ENCODE measurements at places on chromosomes 6 and 20. TPM values are rescaled to one million over a fixed set of nuclear protein-coding genes. Genes with fewer than 3 reads are reported as not detected.

The HNF4A gene
- 26.0 TPM for total RNA-seq

The ZNF391 gene
- 5.4 TPM for total RNA-seq

The PRR3 gene
- 9.3 TPM for total RNA-seq

DNA sequence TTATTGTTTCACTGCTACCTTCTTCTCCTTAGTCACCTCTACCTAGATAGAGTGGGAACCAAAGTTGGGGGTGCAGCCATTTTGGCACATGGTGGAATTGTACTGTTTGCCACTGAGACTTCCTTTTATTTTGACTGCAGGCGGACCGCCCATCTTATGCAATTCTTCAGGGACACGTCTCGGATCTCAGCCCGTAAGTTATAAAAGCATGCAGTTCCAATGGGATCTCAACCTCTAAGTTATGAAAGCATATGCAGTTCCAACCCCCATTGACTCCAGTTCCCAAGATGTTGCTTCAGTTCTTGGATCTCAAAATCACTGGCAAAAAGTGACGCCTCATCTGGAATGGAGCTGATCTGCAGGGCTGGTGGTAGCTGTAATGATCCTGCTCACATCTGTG, 41.2 kb upstream of the CDH4 start:
- H3K36me3 ChIP-seq, result no peaks in the 10 kb centered on the region
- no peak overlapping the region for H3K4me3 ChIP-seq
- H3K27me3 ChIP-seq, result no peaks in the 10 kb centered on the region
- no peak overlapping the region for H3K27ac ChIP-seq
- no peak for DNase-seq
- H3K4me1 ChIP-seq, result no peaks in the 10 kb centered on the region

- no peak overlapping the region for H3K27ac ChIP-seq
- H3K36me3 ChIP-seq, result no peaks in the 10 kb centered on the region
- no peaks in the 10 kb centered on the region for H3K27me3 ChIP-seq
Measured at GRCh38 chr6:159282421-159282820, 113.2 kb downstream of the FNDC1 start.

DNA sequence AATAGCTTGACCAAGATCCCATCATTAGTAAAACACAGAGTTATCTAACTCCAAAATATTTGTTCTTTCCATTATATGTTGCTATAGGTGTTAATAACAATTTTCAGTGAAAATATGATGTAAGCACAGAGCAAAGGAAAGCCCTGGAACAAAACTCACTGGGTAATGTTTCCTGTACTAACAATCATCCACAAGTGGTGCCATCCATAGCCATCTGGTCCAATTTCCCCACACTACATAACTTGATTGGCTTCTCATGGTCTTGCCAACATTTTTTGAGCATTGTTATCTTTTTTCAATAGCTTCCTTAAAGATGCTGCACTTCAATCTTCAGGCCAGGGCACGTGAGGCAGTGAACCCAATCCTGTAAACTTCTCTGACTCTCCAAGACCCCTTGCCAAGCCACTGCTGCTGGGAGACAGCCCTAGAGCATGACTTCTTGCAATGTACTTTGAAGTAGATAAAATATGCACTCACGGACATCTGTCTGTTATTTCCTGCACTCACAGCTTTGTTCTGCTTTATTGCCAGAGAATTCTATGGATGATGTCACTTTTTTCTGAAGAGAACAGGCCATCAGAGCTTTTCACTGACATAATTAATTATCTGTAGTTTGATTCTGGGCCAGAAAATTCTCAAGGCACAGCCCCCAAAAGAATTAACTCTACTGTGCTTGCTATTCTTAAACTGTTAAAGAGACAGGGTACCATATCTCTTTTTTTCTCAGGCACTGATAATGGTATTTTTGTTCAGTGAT, 97.5 kb upstream of the TMEM30A start:
- H3K36me3 ChIP-seq, result no peaks in the 10 kb centered on the region
- H3K4me1 ChIP-seq, result no peaks in the 10 kb centered on the region
- peak; percentile 24 for DNase-seq
- no peaks in the 10 kb centered on the region for H3K27me3 ChIP-seq

DNA sequence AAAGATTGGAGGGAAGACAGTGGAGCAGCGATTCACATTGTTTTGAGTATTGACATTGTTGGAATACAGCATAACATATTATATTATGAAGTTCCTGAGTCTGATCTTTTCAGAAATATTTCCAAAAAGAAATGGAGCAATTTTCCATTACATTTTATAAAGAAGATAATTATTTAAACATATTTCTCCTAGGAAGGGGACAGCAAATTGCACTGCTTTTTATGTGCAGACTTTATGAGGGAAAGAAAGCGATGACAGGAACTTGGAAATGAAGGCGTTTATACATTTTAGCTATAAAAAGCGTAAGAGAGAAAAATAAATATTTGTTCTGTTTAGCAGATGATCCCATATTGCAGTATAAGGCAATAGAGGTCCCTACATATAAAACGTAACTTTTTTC, 117.0 kb upstream of the EDN1 start:
- no peak overlapping the region for H3K27ac ChIP-seq
- peak; percentile 25 for DNase-seq
- no peaks in the 10 kb centered on the region for H3K27me3 ChIP-seq
- no peak overlapping the region for H3K4me3 ChIP-seq

GRCh38 chr6:167529444-167530335, 204.8 kb downstream of the TTLL2 start:
- no peaks in the 10 kb centered on the region for H3K27me3 ChIP-seq
- H3K27ac ChIP-seq, result no peak overlapping the region
- no peaks in the 10 kb centered on the region for H3K36me3 ChIP-seq
- peak; percentile 85 for DNase-seq

The KCNQ5 gene
- total RNA-seq, result 0.50 TPM

The AVP gene
- total RNA-seq, result not detected

DNA sequence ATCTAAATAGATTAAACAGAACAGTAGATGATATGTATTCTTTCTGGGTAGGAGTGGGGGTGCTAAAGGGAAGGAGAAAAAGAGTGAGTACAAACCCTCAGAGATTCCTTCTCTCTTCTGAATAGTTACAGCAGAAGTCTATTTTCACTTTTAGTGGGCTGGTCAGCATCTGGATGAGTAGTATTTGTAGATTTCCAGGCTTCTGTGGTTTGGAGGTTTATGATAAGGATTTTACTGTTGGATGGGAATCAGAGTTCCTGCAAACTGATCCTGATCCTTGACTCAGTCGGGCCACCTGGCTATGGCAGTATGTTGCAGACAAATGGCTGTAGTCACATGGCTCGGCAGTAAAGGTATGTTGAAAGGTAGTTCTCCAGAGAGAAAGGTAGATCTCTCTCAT, 84.3 kb upstream of the IFNGR1 start:
- no peaks in the 10 kb centered on the region for H3K36me3 ChIP-seq
- H3K27ac ChIP-seq, result no peak overlapping the region
- no peaks in the 10 kb centered on the region for H3K4me1 ChIP-seq
- DNase-seq, result no peak
- no peaks in the 10 kb centered on the region for H3K27me3 ChIP-seq

The TULP1 gene
- not detected for total RNA-seq

The ERVFRD-1 gene
- 0.57 TPM for total RNA-seq

The PDYN gene
- not detected for total RNA-seq

The CAGE1 gene
- not detected for total RNA-seq

The PAK5 gene
- total RNA-seq, result 0.13 TPM

DNA sequence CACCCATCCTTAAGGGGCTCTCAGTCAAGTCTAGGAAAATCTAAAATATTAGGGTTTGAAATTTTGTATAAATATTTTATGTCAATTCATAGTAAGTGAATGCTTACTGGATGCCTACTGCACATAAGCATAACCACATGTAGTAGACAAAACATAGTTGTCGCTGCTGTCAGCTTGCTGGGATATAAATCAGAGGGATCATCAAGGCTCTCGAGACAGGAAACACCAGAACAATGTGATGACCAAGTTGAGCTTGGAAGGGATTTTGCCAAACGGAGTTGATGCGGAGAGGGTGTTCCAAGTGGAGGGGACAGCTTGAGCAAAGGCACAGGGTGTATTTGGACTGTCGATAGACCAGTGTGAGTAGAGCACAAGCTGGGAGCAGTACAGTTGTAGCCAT, 105.8 kb upstream of the SUPT3H start:
- H3K4me3 ChIP-seq, result no peak overlapping the region
- no peak overlapping the region for H3K27ac ChIP-seq
- no peaks in the 10 kb centered on the region for H3K27me3 ChIP-seq
- no peaks in the 10 kb centered on the region for H3K4me1 ChIP-seq

GRCh38 chr6:161257793-161258457, 15.9 kb downstream of the AGPAT4 start:
- H3K4me1 ChIP-seq, result no peaks in the 10 kb centered on the region
- DNase-seq, result no peak
- H3K4me3 ChIP-seq, result no peak overlapping the region
- H3K27ac ChIP-seq, result no peak overlapping the region
- no peaks in the 10 kb centered on the region for H3K36me3 ChIP-seq
- H3K27me3 ChIP-seq, result no peaks in the 10 kb centered on the region

The ADGRB3 gene
- total RNA-seq, result 2.2 TPM

GRCh38 chr6:134702279-134702678, 247.6 kb downstream of the ALDH8A1 start:
- H3K27ac ChIP-seq, result no peak overlapping the region
- no peaks in the 10 kb centered on the region for H3K27me3 ChIP-seq
- no peaks in the 10 kb centered on the region for H3K4me1 ChIP-seq
- no peaks in the 10 kb centered on the region for H3K36me3 ChIP-seq
- no peak for DNase-seq

GRCh38 chr20:4810426-4811019, 88.8 kb downstream of the PRND start:
- peaks cover 3% of the 10 kb centered on the region for H3K4me1 ChIP-seq
- no peaks in the 10 kb centered on the region for H3K36me3 ChIP-seq
- DNase-seq, result peak; percentile 53
- H3K27ac ChIP-seq, result no peak overlapping the region
- no peaks in the 10 kb centered on the region for H3K27me3 ChIP-seq
- H3K4me3 ChIP-seq, result no peak overlapping the region

The HBS1L gene
- 59.1 TPM for total RNA-seq

The FAM209B gene
- total RNA-seq, result not detected

The DYNLT2 gene
- 1.9 TPM for total RNA-seq

DNA sequence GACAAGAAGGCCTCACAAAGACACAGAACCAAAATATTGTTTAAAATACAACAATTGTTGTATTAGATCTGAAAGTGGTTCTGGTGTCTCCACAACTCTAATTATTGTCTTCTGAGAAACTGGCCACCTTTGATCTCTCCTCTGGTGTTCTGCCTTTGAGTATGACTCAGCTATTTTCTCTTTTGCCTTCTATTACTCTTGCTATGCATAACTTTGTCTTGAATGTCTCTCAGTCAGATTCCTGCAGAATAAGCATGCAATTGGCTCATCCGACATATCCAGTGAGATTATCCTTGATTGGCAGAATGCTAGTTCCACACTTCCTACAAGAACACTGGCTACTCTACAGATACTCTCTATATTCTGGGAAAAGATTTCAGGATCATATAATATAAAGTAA, 14.3 kb upstream of the EPM2A start:
- H3K27me3 ChIP-seq, result no peaks in the 10 kb centered on the region
- no peak overlapping the region for H3K27ac ChIP-seq
- H3K4me3 ChIP-seq, result no peak overlapping the region
- H3K36me3 ChIP-seq, result no peaks in the 10 kb centered on the region

- no peaks in the 10 kb centered on the region for H3K4me1 ChIP-seq
- DNase-seq, result no peak
- H3K27me3 ChIP-seq, result no peaks in the 10 kb centered on the region
- no peak overlapping the region for H3K27ac ChIP-seq
- no peaks in the 10 kb centered on the region for H3K36me3 ChIP-seq
Measured at GRCh38 chr6:87745966-87746721, 44.1 kb upstream of the AKIRIN2 start.

DNA sequence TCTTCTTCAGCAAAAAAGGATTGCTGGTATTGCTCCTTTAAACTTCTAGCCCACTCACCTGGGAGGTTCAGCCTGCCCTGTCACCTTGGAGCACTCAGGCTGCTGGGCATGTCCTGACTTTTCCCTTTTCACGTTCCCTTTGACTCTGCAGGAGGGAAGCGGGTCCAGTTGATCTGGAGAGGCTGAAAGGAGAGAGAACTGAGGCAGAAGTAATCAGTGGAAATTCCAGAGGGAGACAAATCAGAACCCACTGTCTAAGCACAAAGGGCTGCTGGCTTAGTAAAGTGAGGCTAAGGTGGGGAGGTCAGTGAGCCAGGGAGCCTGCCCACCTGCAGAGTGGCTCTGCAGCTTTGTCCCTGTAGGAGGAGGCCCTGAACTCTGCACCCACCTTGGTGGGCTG, 9.7 kb upstream of the SYNDIG1 start:
- no peaks in the 10 kb centered on the region for H3K27me3 ChIP-seq
- DNase-seq, result no peak
- H3K27ac ChIP-seq, result no peak overlapping the region
- no peaks in the 10 kb centered on the region for H3K36me3 ChIP-seq

DNA sequence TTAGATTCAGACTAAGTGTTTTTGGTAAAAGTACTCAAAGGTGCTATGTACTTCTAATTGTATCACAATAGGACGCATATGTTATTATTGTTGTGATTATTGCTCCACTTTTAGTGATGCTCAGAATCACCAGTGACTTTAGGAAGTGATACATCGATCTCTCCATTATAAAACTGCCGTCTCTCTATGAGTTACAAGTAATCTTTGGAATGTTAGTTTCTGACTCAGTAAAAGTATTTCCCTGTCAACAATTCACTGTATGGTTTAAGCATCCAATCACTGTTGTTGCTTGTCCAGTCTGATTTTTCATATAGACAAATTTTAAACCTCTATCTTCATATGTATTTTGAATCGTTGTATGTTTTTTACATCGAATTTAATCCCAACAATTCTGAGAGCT, 9.4 kb downstream of the DCBLD1 start:
- DNase-seq, result no peak
- H3K27me3 ChIP-seq, result no peaks in the 10 kb centered on the region
- H3K36me3 ChIP-seq, result no peaks in the 10 kb centered on the region

GRCh38 chr6:139753198-139753861, 378.9 kb upstream of the CITED2 start:
- peaks cover 4% of the 10 kb centered on the region for H3K4me1 ChIP-seq
- no peak overlapping the region for H3K4me3 ChIP-seq
- H3K36me3 ChIP-seq, result no peaks in the 10 kb centered on the region
- no peak overlapping the region for H3K27ac ChIP-seq
- H3K27me3 ChIP-seq, result no peaks in the 10 kb centered on the region

GRCh38 chr6:1540864-1541521, 68.7 kb upstream of the FOXC1 start:
- H3K27me3 ChIP-seq, result no peaks in the 10 kb centered on the region
- no peak for DNase-seq
- no peak overlapping the region for H3K4me3 ChIP-seq
- H3K36me3 ChIP-seq, result no peaks in the 10 kb centered on the region
- no peak overlapping the region for H3K27ac ChIP-seq
- no peaks in the 10 kb centered on the region for H3K4me1 ChIP-seq

- H3K27me3 ChIP-seq, result no peaks in the 10 kb centered on the region
- H3K4me3 ChIP-seq, result no peak overlapping the region
- no peaks in the 10 kb centered on the region for H3K36me3 ChIP-seq
- DNase-seq, result no peak
Measured at GRCh38 chr20:22619806-22620205, 35.4 kb upstream of the FOXA2 start.

The IL17A gene
- not detected for total RNA-seq

DNA sequence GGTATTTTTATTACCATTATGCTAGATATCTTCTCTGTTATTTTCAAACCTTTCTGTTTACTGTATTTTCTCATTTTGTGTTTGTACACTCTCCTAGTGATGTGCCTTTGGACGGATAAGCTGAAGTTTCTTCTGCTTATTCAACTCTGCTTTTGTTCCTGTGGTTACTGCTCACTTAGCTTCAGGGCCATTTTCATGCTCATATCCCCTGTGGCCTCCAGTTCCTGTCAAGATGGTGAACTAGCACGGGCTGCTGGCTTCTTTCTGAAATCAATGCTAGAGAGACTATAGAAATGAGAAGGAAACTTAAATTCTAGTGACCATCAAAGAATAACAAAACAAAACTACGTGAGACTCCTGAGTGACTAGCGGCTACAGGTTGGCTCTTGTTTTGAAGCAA, 6.8 kb upstream of the CST8 start:
- DNase-seq, result no peak
- H3K27me3 ChIP-seq, result no peaks in the 10 kb centered on the region
- no peaks in the 10 kb centered on the region for H3K36me3 ChIP-seq
